Activated CD4-positive, alpha-beta T cell treated with anti-CD3 and anti-CD28 coated beads, Interleukin-2, amount 10 ng/mL, durations not matched to agents 7 days and 5 days (primary cell): ENCODE measurements at places on chromosomes 4 and X.

GRCh38 chr4:33724685-33725084 is 2519.6 kb downstream of the ARAP2 start:
- no peak for DNase-seq

DNA sequence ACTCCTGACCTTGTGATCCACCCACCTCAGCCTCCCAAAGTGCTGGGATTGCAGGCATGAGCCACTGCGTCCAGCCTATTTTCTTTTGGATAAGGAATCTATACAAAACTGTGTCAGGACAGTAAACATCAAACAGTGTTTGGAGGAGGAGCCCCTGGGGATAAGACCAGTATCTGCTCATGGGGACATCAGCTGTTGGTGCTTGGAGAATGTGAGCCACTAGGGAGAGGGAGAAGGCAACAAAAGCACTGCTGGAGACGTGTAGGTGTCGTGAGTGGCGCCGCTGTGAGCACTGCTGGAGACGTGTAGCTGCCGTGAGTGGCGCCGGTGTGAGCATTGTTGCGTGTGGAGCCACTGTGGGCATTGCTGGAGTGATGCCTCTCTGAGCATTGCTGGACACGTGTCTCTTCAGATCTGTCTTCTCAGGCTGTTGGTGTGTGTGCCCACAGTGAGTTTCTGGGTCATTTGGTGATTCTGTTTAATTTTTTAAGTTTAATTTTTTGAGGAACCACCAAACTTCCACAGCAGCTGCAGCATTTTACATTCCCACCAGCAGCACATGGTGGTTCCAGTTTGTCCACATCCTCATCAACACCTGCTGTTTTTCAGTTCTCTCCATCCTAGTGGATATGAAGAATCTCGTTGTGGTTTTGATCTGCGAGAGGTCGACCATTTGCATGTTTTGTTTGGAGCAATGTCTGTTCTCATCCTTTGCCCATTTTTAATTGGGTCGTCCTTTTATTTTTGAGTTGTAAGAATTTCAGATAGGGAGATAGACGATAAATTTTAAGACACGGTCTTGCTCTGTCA is 19.0 kb downstream of the DGKQ start:
- DNase-seq: no peak

DNA sequence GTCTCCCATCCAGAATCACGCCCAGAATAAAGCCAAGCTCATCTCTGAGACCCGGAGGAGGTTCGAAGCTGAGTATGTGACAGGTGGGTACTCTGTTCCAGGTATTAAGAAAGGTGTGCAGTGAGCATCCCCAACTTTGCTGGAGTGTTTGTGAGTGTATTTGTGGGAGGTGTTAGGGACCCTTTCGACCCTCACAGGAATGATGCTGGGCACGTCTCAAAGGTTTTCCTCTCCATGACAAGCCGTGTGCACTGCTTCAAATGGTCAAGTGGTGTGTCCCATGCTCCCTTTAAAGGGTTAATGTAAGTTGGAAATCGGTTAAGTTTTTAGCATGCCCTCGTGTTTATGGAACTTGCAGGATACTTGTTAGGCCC is 442 bp downstream of the MOSPD2 start:
- no peak for DNase-seq

DNA sequence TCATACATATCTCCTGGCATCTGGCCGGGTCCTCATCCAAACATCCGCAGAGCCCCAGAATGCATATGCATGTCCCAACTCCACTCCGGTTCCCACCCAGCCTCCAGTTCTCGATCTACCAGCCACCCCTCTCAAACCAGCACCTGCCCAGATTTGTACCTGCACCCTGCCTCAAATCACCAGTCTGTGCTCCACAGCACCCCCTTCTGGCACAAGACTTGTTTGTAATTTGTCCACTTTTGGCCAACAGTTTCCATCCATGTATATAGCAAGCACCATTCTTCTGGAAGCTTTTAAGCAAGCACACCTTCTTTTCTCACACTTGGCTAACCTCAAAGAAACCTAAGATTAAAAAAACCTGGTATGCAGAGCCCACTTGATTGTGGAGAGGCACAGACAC is 644.1 kb downstream of the MID1IP1 start:
- peak; percentile 27 for DNase-seq

GRCh38 chr4:57444671-57445070 is 334.5 kb upstream of the IGFBP7 start:
- no peak for DNase-seq

GRCh38 chr4:88761861-88762523 is 64.4 kb upstream of the NAP1L5 start:
- no peak for DNase-seq

DNA sequence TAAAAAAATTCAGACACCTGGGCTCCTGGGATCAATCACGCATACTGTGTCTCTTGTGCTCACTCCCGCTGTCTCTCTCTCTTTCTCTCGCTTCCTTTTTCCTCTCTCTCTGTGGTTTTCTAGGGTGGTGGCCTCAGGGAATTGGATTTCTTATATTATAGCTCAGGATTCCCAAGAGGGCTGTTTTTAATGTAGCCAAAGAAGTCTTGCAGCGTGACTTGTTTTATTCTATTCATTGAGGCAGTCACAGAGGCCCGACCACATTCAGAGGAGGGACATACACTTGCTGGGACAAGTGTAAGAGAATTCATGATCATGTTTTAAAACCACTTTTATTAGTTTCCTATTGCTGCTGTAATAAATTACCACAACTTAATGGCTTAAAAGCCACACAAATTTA is 59.4 kb downstream of the HPF1 start:
- DNase-seq: no peak

- no peak for DNase-seq
Observed at GRCh38 chrX:8455557-8455956, 9.1 kb upstream of the VCX3B start.

DNA sequence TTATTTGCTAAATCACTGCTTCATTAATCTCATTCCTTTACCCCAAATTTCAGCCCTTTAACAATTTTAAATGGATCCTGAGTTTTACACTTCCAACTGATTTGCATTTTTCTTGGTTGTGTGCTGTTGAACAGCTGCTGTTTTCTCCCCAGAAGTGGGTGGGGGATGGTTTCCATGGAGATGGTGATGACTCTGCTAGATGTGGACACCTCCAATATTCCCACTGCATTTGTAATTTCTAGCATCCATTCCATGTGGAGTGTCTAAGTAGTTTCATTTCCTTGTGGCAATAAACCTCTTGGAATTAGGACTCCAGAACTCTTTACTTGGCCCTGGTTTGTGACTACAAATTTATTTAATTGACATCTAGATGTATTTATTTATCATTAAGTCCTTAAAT is 330.4 kb downstream of the GBA3 start:
- no peak for DNase-seq

DNA sequence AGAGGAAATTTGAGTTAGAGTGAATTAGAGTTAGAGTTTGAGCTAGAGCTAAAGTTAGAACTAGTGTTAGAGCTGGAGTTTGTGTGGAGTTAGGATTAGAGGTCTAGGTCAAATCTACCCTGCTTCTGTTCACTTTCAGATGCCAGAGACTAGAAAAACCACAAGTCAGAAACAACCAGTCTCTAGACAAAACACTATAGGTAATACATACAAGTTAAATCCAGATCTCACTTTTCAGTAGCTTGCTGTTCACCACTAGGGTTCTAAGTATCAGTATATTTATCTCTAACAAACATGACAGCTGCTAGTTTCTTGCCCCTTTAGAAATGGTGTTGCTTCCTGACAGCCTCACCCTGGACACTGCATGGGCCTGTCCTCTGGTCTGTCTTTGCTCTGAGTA is 300.7 kb downstream of the ARAP2 start:
- no peak for DNase-seq
